Left forelimb (tissue), 1 donor: ENCODE measurements at places on chromosomes 7 and 10.

- no peak for DNase-seq
Measured at GRCh38 chr7:158312789-158313188, 274.8 kb downstream of the PTPRN2 start.

DNA sequence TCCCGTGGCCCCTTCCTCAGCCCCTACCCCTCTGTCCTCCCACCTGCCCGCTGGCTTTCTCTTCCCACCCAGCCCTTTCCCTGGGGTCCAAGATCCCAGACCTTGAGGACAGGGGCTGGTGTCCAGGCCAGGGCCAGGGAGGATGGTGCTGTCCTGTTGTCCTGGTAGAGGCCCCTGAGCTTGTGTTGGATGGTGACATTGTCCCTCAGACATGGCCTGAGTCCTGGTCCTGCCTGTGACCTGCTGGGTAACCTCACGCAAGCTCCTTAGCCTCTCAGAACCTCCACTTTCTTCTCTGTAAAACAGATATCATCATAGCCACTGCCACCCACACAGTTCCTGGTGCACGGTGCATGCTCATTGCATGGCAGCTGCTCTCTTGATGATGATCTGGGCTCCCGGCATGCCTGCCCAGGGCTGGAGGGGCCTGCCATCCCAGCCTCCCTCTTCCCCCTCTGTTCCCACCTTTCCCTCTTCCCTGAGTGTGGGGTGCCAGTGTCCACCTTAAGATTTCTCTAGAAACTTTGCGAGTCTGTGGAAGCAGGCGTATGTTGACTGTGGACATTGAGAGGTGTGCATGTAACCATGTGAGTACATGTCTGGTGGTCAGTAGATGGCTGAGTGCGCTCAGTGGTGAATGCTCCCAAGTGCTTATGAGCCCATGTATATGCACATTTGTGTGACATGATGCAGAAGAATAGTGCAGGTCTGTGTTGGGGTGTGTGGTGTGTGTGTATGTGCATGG lies 60.4 kb downstream of the NEURL1 start:
- DNase-seq = no peak

DNA sequence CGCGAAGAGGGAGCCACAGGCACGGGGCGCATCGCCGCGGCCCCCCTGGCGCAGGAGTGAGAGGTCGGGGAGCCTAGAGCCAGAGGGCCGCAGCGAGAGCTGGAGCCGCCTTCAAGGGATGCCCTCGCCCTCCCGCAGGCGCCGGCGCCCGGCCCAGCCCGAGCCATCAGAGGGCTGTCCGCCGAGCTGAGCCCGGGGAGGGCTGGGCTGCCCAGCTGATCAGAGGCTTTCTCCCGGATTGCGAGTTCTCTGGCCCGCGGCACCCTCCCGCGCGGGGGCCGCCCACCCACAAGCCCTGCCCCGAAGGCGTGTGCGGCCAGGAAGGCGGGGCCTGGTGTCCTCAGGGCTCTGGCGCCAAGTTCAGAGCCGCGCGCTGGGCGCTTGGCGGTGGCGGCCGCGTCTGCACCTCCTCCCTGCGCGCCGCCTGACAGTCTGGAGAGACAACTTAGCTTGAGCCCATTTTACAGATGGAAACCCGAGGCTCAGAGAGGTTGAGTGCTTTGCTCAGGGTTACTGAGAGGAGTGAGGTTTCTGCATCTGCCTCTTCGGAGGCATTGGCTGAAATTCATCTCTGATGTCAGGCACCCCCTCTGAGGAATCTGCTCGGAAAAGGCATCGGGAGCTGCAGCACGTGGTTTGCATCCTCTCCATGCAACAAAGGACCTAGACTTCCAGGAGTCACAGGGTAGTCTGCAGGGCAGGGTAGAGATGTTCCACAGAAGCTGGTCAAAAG lies 3.8 kb upstream of the ANTXRL start:
- peak; percentile 81 for DNase-seq

- no peak for DNase-seq
Measured at GRCh38 chr7:14905764-14906163, 3.2 kb upstream of the DGKB start.

- no peak for DNase-seq
Measured at GRCh38 chr10:75658915-75659314, 227.5 kb downstream of the LRMDA start.

DNA sequence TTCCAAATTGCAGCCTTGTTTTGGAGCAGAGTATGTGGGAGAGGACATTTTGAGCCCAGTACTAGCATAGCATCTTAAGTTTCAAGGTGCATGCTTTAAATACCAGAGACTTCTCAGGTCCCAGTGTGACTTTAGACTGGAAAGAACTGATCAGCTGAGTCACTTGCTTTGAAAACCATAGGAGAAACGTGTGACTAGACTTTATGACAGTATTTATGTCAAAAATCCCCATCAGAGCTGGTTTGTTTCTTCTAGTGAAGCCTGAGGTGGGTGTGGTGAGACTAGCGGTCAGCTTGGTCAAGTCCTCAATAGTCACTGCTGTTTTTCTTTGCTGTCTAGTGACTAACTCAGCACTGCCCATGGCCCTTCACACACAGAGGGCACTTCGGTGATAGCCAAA lies 724.2 kb downstream of the GATA3 start:
- DNase-seq = no peak
